ENCODE measurements at places on chromosomes 2 and 18.

DNA sequence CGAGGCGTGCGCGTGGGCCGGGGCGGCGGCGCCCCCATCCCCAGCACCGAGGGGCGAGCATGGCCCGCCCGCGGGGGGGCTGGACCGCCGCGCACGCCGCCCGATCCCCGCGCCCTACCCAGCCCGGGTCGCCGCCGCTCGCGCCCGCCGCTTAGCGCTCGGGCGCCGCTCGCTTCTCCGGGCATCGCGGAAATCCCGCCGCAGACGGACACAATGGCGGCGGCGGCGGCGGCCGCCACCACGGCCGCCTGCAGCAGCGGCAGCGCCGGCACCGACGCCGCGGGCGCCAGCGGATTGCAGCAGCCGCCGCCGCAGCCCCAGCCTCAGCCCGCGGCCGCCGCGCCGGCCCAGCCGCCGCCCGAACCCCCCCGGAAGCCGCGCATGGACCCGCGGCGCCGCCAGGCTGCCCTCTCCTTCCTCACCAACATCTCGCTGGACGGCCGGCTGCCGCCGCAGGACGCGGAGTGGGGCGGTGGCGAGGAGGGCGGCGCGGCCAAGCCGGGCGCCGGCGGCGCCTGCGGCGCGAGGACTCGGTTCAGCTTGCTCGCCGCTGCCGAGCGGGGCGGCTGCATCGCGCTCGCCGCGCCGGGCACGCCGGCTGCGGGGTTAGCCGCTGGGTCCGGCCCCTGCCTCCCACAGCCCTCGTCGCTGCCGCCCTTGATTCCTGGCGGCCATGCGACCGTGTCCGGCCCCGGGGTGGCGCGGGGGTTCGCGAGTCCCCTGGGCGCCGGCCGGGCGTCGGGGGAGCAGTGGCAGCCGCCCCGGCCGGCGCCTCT, 453 bp downstream of the CABLES1 start:
- no peak for DNase-seq

GRCh38 chr2:238964544-238965067, 116.7 kb downstream of the TWIST2 start:
- no peak for DNase-seq

DNA sequence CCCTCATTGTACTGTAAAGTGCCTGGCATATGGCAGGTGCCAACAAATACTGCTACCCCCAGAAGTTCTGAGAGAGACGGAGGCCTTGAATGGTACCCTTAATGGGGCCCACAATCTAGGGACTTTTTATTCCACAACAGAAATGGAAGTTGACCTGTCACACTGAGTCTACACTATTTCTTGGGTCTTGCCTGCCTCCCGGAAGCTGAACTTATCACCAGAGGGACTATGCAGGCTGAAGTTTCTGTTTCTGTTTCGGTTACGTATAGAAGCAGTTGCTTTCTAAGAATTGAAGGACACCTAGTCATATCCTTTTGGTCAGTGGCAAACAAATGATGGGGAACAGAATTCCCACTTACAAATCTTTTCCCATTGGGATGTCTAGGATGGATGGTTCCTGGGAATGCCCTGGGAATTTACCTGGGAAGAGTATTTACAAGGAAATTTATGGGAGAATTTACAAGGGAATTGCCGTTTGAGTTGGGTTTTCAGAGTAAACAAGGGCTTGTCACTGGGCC, 74.2 kb downstream of the HS1BP3 start:
- DNase-seq, result no peak

DNA sequence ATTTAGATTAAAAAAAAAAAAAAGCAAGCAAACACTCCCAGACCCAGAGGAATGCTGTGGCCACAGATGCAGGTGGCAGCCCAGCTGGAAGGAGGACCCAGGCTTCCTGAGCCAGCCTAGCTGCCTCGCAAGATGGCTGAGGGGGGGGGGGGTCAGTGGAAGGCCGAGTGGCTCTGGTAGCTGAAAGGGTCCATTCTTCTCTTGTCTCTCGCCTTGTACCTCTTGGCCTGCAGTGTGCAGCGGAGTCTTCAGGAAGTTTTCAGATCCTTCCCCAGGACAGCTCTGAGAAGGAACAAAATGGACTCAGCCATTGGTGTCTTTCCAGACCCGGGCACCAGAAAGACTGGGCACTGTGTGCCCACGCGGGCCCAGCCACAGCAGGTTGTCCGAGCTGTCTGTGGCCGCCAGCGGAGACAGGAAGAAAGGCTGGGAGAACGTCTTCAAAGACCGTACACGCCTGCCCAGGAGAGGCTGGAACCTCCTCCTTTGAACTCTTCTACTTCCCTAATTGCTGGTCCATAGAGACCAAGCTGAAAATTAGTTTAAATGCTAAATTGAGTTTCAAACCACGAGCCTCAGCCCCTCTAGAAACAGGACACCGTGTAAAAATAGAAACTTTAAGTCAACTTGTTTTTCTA, 21.3 kb downstream of the APCDD1 start:
- DNase-seq, result no peak

GRCh38 chr18:64090876-64091275, 58.0 kb downstream of the LINC00305 start:
- DNase-seq, result no peak

DNA sequence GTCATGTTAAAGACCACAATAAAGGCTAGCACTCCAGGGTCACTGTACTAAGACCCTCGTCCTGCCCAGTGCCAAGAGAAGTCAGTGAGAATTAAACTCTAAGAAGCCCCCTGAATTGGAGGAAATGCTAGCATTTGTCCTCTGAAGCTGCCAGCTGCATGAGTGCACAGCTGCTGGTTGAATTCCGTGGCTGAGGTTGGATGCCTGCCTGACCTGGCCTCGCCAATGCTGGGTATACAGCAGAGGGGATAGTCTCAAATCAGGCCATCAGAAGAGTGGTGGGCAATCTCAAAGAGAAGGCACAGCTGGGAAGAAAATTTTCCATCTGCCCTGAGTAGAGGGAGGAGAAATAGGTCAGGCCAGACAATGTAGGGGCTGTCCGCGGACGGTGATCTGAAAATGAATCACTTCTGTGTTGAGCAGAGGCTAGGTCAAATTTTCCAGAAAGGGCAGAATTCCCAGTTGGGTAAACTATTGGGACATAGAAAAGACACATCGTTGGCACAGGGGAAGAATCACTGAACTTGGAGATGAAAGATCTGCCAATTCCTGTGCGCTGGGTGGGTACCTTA, 110.5 kb upstream of the AGAP1 start:
- DNase-seq, result no peak

GRCh38 chr2:238260883-238261282, 21.0 kb upstream of the HES6 start:
- no peak for DNase-seq

DNA sequence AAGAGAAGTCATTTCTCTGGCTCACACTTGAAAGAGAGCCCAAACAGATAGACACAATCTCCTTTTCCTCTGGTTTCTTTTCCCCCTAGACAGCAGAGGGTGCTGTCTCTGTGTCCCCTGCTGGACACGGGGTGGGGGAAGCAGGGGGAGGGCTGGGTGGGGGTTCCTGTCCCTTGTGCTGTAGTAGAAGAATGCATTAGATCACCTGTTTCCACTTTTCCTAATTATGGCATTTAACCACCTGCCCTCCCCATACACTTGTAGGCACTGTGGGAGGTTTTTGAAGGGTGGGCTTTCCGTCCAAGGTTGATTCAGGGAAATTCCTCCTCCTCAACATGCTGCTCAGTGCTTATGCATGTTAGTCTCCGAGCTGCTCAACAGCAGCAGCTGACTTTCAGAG, 206.2 kb upstream of the EPAS1 start:
- no peak for DNase-seq

DNA sequence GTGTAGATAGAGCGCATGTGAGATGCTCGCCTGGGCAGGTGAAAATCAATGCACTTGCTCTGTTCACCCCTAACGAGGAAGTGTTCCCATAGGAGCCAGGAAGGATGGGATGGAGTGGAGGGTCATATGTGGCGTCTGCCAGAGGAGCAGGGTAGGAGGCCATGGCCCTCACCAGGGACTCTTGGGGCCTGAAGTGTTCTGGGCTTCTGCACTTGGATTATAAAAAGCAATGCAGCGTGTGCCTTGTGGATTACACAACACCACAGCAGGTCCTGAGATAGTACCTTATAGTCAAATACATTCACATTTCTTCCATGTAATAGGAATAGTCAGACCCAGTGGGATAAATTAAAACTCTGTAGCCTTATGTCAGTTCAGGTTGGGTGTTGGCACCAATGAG, 100.1 kb downstream of the CABLES1 start:
- no peak for DNase-seq

GRCh38 chr18:51128533-51128932, 68.9 kb downstream of the MEX3C start:
- no peak for DNase-seq

GRCh38 chr2:167944825-167945659, 302.4 kb downstream of the STK39 start:
- no peak for DNase-seq

DNA sequence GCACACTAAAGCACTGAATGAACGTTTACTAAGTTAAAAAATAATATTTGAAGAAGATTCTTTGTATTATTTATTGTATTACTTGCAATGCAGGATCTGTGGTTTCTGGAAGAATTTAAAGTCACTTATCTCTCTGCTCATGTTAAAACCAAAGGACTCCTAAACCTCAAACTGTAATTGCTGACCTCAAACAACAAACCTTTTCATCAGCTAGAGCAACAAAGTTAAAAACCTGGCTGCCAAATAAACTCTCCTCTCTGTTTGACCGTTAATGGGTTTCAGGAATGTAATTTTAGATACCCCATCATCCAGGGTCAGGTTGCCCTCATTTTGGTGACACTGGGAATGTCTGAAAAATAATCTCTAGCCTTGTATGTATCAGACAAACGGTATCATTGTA, 239.1 kb downstream of the TGIF1 start:
- no peak for DNase-seq
